ENCODE measurements at places on chromosomes 7 and 10.

DNA sequence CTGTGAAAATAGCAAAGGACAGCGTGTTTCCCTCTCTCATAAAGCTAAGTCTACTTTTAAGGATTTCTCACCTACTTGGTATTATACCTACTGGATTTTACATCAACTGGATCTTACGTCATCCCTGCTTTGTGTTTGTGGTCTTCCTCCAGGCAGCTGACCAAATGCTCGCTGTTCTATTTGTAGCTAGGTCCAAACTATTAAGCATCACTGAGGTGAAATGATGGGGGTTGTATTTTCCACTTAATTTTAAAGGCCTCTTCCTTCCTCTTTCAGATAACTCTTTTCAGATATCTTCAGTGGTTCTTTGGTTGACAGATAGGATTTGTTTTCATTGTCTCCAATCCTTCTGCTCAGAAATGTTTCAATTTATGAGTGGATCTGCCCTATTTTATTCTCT lies 169.7 kb downstream of the RNLS start:
- no peak for DNase-seq

DNA sequence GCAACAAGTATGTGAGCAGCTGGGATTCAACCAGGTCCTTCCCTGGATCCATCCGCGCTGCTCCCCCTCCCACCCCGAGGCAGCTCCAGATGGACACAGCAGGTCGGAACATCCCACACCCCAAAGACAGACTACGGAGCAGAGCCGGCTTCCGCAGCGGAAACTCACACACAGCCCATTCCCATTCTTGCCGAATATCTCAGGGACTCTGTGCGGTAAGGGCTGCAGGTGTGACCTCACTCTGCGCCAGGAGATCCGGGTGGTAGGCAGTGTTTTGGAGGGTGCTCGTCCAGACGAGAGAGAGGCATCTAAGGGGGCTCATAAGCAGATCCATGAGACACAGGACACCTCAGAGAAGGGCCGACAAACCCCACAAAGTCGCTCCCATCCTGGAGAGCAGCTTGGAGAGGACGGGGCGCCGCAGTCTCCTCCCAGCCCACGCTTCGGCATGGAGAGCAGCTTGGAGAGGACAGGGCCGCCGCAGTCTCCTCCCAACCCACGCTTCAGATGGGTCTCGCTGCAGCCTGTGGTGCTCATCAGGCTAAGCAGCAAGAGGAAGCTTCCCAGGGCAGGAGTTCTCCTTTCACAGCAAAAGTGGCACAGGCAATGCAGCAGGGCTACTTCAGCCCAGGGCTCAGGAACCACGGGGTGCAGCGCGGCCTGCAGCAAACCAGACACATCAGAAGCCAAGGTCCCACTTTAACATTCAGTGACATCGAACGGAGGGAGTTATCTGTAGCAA lies 179.9 kb downstream of the DIP2C start:
- no peak for DNase-seq

DNA sequence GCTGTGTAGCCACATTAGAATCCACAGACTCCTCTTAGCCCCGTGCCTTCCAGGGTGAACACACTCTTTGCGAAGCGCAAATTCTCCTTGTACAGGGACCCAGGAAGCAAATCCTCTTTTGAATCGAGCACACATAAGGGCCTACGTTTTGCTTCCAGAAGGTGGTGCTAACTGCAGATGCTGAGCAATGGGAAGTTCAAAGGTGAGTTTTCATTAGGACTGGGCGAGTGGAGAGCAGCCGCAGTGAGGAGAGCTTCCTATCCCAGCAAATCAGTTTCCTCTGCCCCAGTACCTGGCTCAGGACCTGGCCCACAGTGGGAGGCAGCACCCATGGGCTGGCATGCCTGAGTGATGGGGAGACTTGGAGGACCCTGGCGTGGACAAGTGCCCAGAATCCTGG lies 23.5 kb upstream of the GPR26 start:
- no peak for DNase-seq

DNA sequence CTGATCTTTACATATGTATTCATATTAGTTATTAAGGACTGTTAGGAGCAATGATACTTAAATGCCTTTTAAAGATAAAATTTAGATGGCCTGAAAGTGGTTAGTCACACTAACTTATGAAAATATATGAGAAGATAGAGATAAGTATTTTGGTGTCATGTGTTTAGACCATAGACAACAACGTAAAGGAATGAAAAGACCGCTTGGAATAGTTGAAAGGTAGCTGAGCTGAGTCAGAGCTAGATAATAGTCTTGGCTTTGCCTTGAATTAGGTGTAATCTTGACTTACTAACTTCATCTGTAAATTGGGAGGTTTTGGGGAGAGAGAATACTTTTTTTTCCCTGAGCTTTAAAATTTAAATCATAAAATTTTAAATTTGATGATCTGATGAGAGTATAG lies 127.0 kb downstream of the LYZL1 start:
- DNase-seq: no peak

DNA sequence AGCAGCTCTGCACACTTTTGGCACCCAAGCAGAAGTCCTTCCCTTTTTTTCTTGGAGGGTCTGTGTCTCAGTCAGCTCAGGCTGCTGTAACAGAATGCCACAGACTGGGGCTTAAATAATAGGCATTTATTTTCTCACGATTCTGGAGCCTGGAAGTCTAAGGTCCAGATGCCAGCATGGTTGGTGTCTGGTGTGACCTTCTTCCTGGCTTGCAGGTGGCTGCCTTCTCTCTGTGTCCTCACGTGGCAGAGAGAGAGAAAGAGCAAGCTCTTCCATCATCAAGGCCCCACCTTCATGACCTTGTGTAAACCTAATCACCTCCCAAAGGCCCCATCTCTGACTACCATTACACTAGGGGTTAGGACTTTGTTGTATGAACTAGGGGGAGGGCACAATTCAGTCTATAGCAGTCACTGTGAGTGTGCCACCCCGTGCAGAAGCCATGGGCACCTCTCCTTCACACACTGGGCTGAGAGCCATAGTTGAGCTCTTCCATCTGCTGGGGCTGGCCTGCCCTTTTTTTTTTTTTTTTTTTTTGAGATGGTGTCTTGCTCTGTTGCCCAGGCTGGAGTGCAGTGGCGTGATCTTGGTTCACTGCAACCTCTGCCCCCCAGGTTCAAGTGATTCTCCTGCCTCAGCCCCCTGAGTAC lies 80.3 kb downstream of the OAT start:
- no peak for DNase-seq

DNA sequence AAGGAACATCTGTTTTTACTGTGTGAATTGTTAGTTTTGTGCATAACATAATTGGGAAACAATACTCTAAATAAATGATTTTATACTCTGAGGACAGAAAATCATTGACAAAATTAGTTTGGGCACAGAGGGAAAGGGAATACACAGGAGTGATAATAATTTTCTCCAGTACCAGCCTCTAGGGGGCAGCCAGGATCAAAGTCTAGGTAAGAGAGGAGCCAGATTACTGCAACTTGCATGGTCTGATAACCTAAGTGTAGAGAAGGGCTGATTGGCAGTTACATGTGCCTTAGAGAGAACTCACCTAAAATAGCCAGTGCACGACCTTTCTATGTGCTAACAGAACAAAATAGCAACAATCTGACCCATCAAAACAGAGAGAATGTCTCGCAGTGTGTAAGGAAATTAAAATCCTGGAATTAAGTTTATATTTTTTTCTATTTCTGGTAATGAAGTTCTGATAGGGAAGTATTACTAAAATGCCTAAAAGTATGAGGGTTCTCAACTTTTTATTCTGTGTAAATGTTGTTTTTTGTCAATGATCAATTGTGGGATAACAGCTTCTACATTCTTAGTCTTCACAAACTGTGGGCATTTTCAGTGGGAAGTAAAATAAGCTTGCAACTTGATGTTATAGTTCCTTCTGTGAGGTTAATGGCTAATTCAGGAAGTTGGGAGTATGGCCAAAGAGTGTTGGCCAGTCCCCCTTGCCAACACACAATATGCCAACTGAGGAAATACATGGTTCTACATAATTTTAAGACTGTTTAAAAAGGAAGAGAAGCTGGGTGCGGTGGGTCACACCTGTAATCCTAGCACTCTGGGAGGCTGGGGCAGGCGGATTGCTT lies 66.4 kb downstream of the EXOC6 start:
- DNase-seq: no peak

Data from AG09309 (cell line).